Stimulated activated CD4-positive, alpha-beta T cell treated with anti-CD3 and anti-CD28 coated beads, Interleukin-2, amount 100 ng/mL, for 24 hours (primary cell): ENCODE measurements at places on chromosomes 16 and 17.
A peak's percentile ranks its signal among the peaks of the same experiment; 100 is the strongest.

- DNase-seq: no peak
These were observed 20.0 kb downstream of the CLUAP1 start for GRCh38 chr16:3520841-3521240.

GRCh38 chr16:21684199-21684598 lies 20.4 kb downstream of the OTOA start:
- peak; percentile 52 for DNase-seq

DNA sequence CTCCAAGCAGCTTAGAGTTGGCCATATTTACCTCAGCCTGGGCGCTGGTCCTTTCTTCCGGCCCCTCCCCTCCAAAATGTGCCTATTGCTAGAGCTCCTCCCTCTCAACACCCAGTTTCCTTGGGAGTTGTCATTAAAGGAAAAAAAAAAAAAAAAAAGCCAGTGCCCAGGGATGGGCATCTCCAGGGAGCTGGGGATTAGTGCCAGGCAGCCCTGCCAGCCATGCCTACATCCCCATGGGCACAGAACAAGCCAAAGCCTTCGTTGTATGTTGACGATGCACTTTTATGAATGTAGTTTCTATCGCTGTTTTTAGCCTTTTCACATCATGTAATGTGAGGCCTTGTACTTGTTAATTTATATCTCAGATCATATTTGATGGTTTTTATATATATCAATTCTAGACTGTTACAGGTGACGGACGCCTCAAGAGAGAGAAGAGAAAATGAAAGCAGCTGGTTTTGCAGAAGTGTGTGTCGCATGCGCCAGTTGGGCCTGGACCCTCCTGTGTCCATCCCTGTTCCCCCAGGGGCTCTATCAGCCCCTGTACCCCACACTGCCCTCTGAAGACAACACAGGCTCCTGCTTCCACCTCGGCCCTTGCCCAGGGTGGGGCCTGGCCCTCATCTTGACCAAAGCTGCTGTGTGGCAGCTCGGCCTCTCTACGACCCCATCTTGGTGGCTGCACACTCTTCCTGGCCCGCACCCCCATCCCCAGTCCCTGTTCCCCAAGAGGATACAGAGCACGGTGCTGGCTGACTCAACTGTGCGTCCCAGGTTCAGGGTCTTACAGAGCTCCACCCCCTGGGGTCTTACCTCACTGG lies 4.8 kb downstream of the LIMD2 start:
- DNase-seq: no peak

DNA sequence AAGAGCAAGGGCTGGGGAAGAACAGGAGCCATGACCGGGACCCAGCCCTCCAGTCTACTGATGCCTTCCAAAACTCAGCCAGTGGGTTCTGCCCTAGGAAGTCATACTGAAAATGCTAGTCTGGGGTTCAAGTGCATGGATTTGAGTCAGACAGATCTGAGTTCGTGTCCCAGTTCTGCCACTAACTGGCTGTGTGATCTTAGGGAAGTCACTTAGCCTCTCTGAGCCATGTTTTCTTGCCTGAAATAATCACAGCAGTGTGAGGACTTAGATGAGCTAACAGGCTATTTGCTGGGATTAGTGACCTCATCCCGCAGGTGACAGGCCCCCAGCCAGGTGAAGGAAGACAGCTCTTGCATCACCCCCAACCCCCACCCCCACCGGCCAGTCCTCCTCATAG lies 4.4 kb downstream of the GRIN2C start:
- DNase-seq: no peak

- peak; percentile 86 for DNase-seq
These were observed 2.9 kb downstream of the PHOSPHO1 start for GRCh38 chr17:49227436-49228261.

DNA sequence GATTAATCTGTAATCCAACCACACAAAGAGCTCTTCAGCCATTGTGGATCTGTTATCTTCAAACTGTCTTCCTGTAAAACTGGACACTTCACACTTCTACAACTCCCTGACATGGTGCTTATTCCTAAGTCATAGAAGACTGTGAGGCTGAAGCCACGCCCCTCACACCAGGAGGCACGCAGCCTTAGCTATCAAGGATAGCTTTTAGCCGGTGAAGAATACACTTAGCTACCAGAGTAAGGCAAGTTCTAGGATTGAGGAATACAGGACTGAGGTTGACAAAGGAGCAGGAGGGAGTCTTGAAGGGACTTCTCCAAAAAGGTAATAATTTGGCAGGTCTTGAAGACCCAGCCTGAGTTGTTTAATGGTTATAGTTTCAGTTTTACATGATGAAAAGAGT lies 79.8 kb upstream of the GAS7 start:
- no peak for DNase-seq

- DNase-seq: no peak
These were observed 331.2 kb upstream of the MAF start for GRCh38 chr16:79931721-79932120.

- no peak for DNase-seq
These were observed 50.5 kb upstream of the SALL1 start for GRCh38 chr16:51201604-51202003.

DNA sequence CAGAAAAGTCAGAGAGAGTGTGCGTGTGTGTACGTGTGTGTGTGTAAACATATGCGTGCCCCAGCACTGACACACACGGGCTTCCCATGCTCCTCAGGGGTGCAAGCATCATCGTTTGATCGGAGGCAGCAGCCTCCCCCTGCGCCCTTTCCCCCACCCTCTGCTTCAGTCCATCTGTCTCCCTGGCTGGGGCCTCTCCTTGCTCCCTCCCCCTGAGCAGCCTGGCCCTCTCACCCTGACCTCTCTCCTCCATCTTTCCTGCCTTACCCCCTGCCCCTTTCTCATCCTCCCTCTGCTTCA lies 4.4 kb downstream of the STX1B start:
- no peak for DNase-seq

DNA sequence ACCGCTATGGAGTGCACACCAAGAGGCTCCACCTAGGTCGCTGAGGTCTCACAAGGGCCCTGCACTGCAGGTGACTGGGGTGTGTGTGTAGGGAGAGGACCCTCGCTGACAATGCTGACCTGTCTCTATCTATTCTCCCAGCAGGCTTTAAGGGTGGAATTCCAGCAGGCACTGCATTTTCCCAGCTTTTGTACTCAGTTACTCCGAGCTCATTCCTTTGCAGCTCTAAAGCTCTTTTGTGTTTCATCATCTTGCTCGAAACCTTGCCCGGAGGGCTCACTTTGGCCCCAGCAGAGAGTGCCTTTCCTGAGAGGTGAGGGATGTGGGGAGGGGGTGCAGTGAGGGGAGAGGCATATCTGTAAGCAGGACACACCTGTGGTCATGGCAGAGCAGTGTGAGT lies 39.3 kb downstream of the SMPD3 start:
- no peak for DNase-seq

GRCh38 chr17:63834431-63835166 lies 7.1 kb upstream of the FTSJ3 start:
- peak; percentile 47 for DNase-seq

GRCh38 chr16:89402962-89403361 lies 87.4 kb downstream of the ANKRD11 start:
- no peak for DNase-seq

DNA sequence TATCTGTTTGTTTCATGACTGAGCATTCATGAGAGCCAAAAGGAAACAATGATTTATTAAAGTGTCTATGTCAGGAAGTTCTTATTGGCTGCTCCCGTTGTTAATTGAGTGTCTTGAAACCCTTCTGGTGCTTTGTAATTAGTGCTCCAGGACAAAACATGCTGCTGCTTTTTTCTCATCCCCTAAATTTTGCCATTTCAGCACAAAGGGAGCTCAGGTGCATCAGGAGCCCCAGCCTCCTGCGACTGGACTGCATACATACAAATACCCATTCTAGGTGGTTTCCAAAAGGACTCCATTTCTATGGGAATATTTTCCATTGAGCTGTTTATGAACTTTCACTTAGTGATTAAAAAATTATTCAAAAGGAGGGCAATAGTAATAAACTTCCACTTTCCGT lies 354.0 kb downstream of the CDH13 start:
- no peak for DNase-seq

DNA sequence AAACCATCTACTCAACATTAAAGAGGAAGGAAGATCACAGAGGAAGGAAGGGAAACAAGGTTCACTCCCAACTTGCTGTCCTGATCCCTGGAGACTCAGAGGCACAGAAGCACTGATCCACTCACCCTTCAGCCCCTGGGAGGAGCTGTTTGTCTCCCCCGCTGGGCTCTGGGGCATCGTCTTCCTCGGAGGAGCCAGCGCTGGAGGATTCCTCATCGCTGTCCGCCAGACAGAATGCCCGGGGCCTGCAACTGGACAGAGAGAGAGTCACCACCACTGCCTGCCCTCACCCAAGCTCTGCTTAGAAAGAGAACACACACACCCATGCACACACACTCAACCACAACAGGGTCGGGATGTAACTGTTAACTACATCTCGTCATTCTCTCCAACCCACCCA lies 24.8 kb upstream of the ERN1 start:
- DNase-seq: no peak

- no peak for DNase-seq
These were observed 1.7 kb upstream of the HSD11B2 start for GRCh38 chr16:67429053-67429798.

- DNase-seq: no peak
These were observed 40.1 kb downstream of the ZNF276 start for GRCh38 chr16:89761304-89761922.

DNA sequence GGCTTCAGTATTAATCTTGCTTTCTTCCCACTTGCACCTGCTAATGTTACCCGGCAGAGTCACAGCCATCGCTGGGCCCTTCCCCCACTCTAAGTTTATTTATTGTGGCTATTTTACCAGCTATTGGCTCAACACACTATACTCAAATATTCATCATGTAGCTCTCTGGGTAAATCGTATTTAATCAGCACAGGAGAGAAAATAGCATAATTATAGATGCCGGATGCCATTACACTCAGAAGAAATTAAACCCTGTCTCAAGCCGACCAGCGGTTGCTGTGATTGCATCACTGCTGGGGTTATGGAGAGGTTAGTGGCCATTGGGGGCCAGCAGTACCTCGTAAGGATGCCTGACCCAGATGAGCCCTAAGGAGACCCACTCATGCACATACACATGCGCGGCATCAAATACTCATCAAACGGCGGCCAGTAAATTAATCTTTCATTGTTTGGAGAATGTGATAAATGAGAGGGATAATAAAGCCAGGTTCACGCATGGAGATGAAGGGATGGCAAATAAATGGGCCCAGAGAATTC lies 269.5 kb upstream of the ZFHX3 start:
- no peak for DNase-seq

- peak; percentile 62 for DNase-seq
These were observed 727 bp downstream of the CORO7 start for GRCh38 chr16:4415538-4416199.

GRCh38 chr16:69925311-69925710 lies 25.8 kb upstream of the CLEC18A start:
- DNase-seq: no peak

DNA sequence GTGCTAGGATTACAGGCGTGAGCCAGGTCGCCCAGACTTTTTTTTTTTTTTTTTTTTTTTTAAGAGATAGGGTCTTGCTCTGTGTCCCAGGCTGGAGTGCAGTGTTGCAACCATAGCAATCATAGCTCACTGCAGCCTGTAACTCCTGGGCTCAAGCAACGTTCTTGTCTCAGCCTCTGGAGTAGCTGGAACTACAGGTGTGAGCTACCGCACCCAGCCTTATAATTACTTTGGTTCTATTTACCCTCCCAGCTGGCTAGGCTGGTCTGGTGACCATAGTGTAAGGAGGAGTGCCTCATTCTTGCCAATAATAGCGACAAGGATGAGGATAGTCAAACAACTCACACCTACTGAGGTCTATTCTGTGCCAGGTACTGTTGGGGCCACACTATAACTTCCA lies 39.6 kb upstream of the USP7 start:
- no peak for DNase-seq

DNA sequence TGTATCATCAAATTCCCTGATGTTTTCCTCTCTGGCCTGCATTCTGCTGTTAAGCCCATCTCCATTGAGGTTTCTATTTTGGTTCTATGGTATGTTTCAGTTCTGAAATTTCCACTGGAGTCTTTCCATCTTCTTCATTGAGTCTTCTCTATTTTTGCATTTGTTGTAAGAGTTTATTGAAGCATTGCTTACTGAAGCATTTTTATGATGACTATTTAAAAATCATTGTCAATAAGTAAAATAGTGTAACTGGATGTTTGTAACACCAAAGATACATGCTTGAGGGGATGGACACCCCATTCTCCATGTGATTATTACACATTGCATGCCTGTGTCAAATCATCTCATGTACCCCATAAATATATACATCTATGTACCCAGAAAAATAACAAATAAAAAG lies 8.6 kb downstream of the KRT40 start:
- no peak for DNase-seq

GRCh38 chr17:16878606-16879005 lies 93.3 kb downstream of the TNFRSF13B start:
- DNase-seq: no peak

- DNase-seq: no peak
These were observed 2.0 kb downstream of the SNRNP25 start for GRCh38 chr16:55571-56136.

GRCh38 chr17:80812362-80813088 lies 179.1 kb upstream of the CHMP6 start:
- no peak for DNase-seq

- DNase-seq: no peak
These were observed 28.3 kb downstream of the NLRC3 start for GRCh38 chr16:3548859-3549258.

GRCh38 chr16:3964686-3965290 lies 84.3 kb upstream of the CREBBP start:
- no peak for DNase-seq

GRCh38 chr17:7465597-7466275 lies 13.7 kb downstream of the ZBTB4 start:
- no peak for DNase-seq

- no peak for DNase-seq
These were observed 6.8 kb upstream of the ACSM1 start for GRCh38 chr16:20704281-20704680.

DNA sequence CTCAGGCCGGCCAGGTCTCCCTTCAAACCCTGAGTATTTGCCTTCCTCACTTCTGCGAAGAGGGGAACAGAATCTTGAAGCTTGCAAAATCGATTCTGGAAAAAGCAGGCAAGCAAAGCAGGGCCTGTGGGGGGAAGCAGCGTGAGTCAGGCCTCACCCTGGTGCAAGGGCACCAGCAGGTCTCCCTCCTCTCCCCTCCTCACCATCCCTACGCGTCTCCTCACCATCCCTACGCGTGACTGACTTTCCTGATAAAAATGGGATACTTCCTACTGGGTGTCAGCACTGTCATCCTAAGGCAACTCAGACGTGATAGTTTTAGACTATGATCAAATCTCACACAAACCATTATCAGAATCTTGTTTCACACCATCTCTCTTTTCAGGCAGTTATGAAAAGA lies 12.1 kb downstream of the CMTM3 start:
- DNase-seq: no peak
